RPMI8226 (cell line): ENCODE measurements at places on chromosomes 16 and 17.

DNA sequence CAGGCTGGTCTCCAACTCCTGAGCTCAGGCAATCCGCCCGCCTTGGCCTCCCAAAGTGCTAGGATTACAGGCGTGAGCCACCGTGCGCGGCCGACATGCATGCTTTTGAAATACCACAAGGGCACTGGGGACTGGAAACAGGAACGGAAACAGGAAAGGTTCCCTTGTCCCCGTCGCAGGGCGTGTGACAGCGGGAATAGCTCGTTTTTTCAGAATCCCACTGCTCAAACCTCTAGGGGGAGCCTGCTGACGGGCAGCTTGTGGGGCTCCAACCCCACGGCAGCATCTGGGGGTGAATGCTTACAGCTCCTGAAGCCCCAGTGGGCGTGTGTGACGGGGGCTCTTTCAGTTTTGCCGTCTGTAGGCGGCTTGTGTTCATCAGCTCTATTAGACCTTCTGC is 18.8 kb upstream of the ASGR2 start:
- DNase-seq: peak; percentile 32

- DNase-seq: no peak
Measured at GRCh38 chr16:53827741-53828140, 123.8 kb downstream of the FTO start.

DNA sequence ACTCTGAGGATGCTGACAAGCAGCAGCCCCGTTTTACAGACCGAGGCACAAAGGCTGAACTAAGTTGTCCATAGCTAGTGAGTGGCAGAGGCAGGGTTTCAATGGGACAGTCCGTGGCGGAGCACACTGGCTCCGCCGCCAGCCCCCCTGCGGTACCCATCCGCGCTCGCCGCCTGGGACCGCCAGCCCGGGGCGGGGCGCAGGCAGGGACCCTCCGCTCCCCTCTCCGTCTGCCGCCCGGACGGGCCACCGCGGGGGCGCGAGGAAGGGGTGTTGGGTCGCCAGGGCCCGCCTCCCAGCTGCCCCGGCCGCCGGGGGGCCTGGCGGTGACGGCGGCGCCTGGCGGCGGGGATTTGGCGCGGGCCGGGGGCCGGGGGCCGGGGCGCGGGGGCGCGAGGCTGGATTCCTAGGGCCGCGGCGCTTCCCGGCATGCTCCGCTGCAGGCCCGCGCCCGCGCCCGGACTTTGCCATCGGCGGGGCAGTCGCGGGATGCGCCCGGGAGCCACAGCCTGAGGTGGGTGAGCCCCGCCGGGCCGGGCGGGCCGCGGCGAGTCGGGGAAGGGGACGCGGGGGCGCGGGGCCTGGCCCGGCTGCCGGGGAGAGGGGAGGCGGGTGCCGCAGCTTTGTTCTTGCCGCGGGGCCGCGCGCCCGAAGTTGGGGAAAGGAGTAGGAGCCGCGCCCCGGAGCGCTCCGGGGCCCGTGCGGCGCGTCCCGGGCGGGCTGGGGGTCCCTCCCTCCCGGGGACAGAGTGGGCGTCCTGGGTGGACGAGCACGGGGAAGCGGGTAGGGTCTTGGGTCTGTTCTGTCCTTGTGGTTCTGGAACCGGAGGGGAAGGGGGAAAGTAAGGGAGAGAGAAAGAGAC is at the start of gene TMEM98:
Gene TMEM98, plus strand, starts transcription at position 430 of the 862 bp plus-strand sequence. CDS start 3,376 bp downstream, outside the sequence.
- DNase-seq: no peak

- DNase-seq: no peak
Measured at GRCh38 chr16:83774066-83774465, 33.7 kb upstream of the HSBP1 start.

GRCh38 chr17:39920218-39921210 is 2.1 kb upstream of the GSDMB start:
- DNase-seq: no peak

DNA sequence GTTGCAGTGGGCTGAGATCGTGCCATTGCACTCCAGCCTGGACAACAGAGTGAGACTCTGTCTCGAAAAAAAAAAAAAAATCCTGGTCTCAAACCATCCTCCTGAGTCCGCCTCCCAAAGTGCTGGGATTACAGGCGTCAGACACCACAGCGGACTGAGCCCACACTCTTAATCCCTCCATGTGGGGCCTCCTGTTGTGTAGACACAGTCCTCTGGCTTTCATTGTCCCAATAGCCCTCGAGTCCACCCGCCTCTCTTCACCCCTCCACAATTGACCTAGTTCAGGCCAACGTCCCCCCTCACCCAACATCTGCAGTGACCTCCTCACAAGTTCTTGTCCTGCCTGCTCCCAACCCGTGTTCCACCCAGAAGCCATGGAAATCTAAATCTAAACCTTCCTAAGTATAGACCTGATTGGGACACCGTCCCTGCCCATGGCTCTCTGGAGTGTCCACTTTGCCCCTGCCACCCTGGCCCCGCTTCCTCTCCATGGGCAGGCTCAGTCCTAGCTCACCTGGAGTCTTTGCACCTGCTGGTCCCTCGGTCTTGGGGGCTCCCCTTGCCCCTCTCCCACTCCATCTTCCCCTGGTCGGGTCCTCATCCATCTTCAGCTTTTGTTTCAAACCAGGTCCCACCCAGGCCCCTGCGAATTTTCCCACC is 46.7 kb downstream of the HAPSTR1 start:
- DNase-seq: no peak

GRCh38 chr16:65123396-65124211 is 1.7 kb upstream of the CDH11 start:
- DNase-seq: no peak

GRCh38 chr17:66676421-66676820 is 158.5 kb upstream of the CACNG5 start:
- DNase-seq: no peak

DNA sequence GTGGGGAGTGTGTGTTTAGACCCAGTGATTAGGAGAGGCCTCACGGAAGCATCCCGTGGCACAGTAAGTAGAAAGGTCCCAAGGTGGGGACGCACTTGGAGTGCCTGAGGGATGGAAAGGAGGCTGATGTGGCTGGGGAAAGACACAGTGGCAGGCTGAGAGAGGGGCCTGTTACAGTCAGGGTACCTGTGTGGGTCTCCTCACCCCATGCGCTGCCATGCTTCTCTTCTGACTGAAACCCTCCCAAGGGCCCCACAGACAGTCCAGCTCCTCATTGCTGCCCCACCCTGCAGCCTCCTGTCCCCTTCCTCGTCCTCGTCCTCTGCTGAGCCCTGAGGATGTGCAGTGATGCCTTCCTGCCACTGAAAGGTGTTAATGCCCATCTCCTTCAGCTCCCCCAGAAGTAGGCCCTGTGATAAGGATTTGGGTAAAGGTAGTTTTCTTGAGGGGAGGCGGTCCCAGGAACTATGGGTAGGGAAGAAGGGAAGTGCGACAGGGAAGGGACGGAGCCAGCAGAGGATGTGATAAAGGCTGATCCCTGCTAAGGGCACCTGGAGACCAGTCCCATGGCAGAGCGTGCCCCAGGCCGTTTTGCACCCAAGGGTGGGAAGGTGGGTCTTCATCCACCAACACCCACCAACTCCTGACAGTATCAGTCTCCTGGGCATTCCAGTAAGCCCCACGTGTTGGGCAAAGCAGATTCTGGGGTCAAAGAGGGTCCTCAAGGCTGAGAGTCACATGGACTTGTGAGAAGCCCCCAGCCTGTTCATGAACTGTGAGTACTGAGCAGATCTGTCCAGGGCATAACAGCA is 237.2 kb downstream of the GSG1L start:
- DNase-seq: no peak

GRCh38 chr17:78238823-78239488 is 7.5 kb downstream of the TMEM235 start:
- no peak for DNase-seq

DNA sequence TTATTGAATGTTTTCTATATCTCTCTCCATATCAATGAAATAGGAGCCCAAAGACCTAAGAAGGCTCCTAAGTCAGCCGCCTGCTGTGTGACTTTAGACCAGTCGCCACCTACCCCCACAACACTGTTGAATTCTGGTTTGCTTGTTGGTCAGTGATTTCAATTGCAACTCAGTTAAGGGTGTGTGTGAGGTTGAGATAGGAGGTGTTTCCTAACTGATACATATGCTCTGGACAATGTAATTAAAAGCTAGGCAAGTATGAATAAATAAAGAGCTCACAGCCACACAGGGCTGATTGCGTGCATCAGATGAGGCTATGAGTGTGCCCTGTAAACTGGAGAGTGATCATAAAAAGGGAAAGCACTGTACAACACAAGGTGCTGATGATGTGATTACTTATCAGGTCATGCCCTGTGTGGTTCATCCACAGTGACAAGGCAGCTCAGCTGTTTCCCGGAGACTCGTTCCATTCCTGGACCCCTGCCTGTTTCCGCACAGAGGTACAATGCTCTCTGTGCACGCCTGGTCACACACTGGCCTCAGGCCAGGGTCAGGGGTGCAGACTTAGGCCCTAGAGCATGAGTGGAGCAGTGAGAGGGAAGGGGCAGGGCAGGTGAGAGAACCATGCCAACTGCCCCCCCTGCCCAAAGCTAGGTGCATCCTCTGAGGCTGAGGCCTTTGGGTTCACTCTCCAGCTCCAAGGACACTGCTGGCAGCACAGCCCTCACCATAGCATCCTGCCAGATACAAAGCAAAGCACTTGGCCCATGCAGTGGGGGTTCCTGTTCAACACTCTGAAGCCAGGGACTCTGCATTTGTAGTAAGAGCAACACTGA is 3.3 kb upstream of the KRT35 start:
- no peak for DNase-seq

GRCh38 chr16:79098907-79099306 is 501.6 kb downstream of the MAF start:
- no peak for DNase-seq

- DNase-seq: peak; percentile 30
Measured at GRCh38 chr17:74687886-74688285, 24.8 kb downstream of the CD300LF start.

DNA sequence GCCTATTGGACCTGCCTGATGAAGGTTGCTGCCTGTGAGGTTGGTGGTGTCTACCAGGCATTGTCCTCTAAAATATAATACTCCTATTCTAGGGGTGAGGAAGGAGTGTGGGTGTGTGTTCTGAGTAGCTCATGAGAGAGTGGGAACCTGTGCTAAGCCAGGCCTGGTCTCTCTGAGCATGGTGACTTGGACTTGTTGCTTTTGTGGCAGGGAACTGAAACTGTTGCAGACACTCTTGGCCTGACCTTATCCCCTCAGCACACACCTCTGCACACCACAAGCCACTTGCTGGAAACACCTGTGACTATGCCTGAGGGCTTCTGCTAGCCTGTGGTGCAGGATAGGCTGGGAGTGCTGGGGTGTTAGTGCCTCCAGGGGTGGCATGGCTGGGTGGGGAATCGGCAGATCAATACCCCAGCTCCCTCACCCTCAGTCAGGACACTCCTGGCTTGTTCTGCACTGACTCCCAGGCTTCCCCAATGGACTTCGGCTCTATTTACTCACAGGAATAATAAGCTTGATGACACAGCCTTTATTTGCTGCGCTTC is 29.9 kb downstream of the PLCG2 start:
- DNase-seq: peak; percentile 91

DNA sequence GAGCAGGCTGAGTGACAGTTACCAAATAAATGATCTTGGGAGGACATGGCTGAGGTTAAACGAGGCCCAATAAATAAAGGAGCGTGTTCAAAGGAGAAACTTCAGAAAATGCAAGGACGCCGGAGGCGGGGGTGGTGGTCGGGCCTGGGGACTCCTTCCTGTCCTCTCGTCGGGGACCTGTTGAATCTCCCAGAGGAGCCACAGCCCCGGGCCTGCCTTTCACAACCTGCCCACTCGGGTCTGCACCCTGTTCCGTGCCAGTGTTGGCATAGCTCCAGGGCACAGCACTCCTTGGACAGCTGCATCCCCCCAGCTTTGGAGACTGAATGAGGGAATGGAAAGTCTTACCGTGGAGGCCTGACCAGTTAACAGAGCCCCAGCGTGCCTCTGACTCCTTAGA is 8.1 kb upstream of the TBX4 start:
- DNase-seq: no peak
